ENCODE measurements at places on chromosomes 6 and 20.

- DNase-seq: no peak
Measured at GRCh38 chr6:134424165-134424797, 106.4 kb upstream of the SGK1 start.

GRCh38 chr20:3276680-3277015 lies 37.7 kb upstream of the SLC4A11 start:
- DNase-seq: peak; percentile 78

- DNase-seq: no peak
Measured at GRCh38 chr6:135163440-135163738, 17.7 kb upstream of the MYB start.

- no peak for DNase-seq
Measured at GRCh38 chr20:54577637-54578036, 102.2 kb downstream of the DOK5 start.

- DNase-seq: no peak
Measured at GRCh38 chr6:130366107-130367005, 539 bp downstream of the TMEM200A start.
